ENCODE measurements at places on chromosomes 13 and 19. TPM values are rescaled to one million over a fixed set of nuclear protein-coding genes. Genes with fewer than 3 reads are reported as not detected.

Gene OLFM2
- 2.8 TPM for total RNA-seq

Gene DCT
- under 0.01 TPM for total RNA-seq

Gene ZNF177
- 1.4 TPM for total RNA-seq

Gene LRRC25
- total RNA-seq, result 0.14 TPM

Gene SULT2B1
- total RNA-seq, result 0.09 TPM

Gene MBD3L3
- not detected for total RNA-seq

Gene MCF2L
- total RNA-seq, result 0.14 TPM
